Right hindlimb (tissue), 1 donor: ENCODE measurements at places on chromosomes 12 and 14.

DNA sequence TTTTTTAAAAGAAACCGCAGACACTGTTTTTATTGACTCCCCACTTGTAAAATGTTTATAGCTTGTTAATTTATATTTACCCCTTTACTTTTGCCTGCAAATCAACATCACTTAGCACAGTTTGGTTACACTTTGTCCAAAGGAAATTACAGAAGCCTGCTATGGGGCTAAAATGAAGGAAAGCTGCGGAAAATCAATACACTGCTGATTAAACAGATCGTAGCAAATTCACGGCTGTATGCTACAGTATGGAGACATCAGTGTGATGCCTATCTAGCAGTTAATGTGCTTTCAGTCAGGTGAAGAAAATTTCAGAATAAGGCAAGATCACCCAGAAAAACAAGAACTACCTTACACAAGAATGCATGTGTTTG is 110.0 kb downstream of the FOXG1 start:
- no peak for DNase-seq

- DNase-seq: peak; percentile 69
These were observed 7.2 kb upstream of the ANKRD9 start for GRCh38 chr14:102516531-102517391.

- DNase-seq: no peak
These were observed 117.7 kb downstream of the OTOGL start for GRCh38 chr12:80217011-80217535.

GRCh38 chr12:93950311-93950710 is 198.1 kb upstream of the PLXNC1 start:
- DNase-seq: no peak

DNA sequence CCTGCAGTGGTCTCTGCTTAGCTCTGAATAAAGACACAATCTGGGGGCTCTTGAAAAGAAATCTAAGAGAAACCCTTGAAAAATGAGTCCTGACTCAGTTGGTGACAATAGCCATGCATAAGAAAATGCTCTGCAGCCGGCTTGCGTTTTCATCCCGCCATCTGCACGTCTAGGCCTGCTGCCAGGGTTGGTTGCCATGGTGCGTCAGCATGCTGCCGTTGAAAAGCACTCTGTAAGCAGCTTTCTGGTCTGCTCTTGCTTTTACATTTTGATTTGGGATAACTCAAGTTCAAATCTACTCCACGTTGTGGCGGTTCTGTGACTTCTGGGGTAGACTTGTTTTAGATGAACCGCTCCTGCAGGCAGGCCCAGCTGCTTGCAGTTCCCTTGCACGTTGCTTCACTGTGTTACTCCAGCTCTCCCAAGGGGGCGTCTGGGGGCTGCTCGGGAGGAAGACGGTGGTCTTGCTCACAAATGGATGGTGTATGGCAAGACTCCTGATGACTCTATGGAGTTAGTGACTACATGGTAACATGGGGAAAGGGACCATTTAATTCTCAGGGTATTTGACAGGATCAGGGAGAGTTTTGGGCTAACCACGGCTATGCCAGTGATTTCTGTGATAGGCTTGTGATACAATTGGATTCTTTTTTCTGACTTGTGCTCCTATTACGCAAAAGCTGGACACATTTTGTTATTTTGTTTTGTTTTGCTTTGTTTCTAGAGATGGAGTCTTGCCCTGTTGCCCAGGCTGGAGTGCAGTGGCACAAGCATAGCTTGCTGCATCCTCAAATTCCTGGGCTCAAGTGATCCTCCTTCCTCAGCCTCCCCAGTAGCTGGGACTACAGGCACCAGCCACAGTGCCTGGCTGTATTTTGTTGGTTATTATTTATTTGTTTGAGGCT is 15.8 kb downstream of the WNT5B start:
- peak; percentile 92 for DNase-seq

GRCh38 chr12:67517181-67517887 is 131.2 kb upstream of the DYRK2 start:
- peak; percentile 78 for DNase-seq

- no peak for DNase-seq
These were observed 535 bp downstream of the BIN2 start for GRCh38 chr12:51323317-51323960.

DNA sequence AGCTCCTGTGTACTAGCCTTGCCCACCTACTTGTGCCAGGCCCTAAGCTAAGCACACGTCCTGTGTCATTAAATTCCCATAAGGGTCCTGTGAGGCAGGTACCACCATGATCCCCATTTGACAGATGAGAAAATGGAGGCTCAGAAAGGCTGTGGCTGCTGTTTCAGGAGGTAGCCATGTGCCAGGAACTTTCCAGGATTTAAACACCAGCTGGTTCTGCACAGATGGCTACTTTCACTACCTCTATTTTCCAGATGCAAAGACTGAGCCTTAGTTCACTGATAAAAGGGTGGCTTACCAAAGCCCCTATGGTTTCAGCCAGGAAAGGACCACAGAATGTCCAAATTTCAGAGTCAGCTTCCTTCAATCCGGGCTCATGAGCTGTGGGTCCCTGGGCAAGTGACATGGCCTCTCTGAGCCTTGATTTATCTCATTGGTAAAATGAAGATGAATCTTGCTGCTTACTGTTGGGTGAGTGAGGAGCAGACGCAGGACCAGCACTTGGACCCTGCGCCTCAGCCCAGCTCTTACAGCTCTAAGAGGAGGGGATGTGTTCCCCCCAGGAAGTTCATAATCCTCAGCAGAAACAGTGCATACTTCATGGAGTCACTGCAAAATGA is 23.5 kb downstream of the CMKLR1 start:
- no peak for DNase-seq

GRCh38 chr14:91223028-91223783 is 21.3 kb downstream of the GPR68 start:
- DNase-seq: no peak

DNA sequence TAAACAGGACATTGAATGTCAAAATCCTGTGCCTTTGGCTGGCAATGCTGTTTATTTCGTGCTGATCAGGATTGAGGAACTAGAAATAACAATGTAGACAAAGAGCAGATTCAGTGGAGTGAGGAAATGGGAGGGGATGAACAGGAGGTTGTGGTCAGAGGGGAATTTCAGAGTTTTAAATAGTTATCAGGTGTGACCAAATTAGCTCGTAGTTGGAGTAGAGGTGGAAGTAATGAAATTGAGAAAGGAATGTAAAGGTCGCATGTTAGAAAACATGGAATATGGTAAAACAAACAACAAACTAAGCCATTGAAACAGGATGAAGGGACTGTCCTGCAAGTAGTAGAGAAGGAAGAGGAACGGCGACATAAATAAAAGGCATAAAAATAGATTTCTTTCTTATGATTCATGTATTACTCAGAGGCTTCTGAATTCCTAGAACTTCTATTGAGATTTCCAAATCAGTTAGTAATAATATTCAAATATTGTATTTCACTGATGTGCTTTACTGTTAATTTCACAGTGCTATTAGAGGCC is 9.5 kb upstream of the SAV1 start:
- no peak for DNase-seq

DNA sequence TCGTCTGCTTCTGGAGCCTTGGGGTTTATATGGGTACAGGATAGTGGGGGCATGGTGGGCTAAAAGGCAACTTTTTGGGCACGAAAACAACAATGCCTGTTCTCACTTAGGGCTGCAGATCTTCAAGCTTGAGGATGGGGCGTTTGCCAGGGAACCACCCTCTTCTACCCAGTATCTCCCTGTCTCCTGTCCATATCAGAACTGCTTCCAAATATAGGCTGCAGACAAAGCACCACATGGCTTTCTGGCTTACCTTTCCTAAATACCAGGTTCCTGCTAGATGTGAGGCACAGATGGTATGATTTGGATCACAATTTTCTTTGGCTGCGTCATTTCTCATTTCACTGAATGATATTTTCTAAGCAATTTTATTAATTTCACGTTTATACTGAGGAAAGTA is 70.4 kb downstream of the CMAS start:
- DNase-seq: no peak

- DNase-seq: no peak
These were observed 169.9 kb downstream of the DPF3 start for GRCh38 chr14:72723858-72724530.

DNA sequence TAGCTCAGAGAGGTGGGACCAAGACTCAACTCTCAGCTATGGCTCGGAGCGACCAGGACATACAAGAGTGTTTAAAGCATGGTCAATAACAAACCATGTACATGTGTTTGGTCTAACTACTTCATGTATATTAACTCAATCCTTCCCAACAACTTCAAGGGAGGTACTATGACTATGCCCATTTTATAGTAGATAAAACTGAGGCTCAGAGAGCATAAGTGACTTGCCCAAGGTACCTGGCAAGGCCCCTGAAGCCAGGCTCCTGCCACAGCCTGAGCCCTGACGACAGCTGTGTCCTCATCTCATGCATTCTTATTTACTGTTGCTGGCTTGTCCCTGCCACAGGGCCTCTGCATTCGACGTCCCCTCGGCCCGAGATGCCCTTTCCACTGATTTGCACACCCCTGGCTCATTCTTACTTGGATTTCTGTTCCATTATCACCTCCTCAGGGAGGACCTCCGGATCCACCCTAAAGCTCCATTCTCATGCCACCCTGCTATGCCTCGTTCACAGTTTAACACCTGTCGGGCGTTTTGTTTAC is 2.6 kb downstream of the TESC start:
- DNase-seq: no peak

GRCh38 chr14:33016613-33017012 is 77.9 kb downstream of the NPAS3 start:
- DNase-seq: no peak

GRCh38 chr14:41699486-41699885 is 92.8 kb downstream of the LRFN5 start:
- no peak for DNase-seq

GRCh38 chr12:44389896-44390295 is 486.2 kb downstream of the NELL2 start:
- DNase-seq: no peak

- no peak for DNase-seq
These were observed 32.7 kb downstream of the PARP2 start for GRCh38 chr14:20376071-20376588.

DNA sequence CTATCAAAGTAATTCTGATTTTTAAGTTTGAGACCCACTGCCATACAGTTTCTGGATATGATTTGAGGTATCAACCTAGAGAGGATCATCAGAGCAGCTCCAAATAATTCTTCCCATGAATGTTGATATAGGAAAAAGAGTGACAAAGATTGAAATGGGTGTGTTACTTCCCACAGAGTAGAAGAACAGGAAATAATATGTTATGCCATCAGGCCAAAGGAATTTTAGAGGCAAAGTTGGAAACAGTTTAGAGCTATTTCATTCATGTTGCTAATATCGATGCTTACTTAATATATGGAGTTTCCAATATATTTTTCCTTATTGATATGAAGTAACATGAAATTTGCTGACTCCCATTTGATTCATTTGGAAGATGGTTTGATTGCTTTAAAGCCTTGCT is 8.9 kb upstream of the MSRB3 start:
- DNase-seq: no peak

- DNase-seq: no peak
These were observed 9.7 kb upstream of the CCDC197 start for GRCh38 chr14:93987376-93987775.

- DNase-seq: no peak
These were observed 791.0 kb downstream of the TMTC2 start for GRCh38 chr12:83477696-83478095.
